Activated CD8-positive, alpha-beta memory T cell treated with anti-CD3 and anti-CD28 coated beads for 48 hours (primary cell): ENCODE measurements at places on chromosomes 2 and 18.

DNA sequence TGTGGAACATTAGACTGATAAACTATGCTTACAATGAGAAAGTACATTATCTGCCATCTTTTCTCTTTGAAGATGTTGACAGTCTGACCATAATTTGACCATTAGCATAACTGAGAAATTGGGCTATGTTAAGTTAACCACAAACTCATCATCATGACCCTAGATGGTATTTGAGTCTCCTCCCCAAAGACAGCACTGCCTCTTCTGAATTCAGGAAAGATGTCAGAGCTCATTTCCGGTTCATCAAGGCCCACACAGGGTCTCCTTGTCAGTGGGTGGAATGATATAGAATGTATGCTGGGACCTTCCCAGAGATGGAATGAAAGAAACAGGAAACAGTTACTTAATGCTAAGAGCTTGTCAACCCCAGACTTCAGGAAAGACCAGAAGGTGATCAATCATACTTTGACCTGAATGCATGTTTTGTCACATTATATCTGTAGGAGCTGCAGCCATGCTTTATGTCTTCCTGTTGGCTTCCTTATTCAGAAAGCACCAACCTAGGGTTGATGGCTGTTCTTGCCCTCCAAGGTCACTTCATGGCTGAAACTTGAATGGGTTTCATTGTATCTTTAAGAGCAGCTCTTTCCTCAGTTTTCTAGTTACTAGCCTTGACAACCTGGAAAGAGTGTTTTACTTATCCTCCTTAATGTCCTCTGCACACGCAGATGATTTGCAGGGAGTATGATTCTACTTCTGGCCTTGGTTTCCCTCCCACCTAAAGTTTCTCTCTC is 99.1 kb upstream of the NEUROD1 start:
- DNase-seq, result no peak

GRCh38 chr2:46163098-46163430 is 134.1 kb upstream of the EPAS1 start:
- DNase-seq, result no peak

GRCh38 chr18:74114116-74114515 is 33.5 kb downstream of the FBXO15 start:
- no peak for DNase-seq

DNA sequence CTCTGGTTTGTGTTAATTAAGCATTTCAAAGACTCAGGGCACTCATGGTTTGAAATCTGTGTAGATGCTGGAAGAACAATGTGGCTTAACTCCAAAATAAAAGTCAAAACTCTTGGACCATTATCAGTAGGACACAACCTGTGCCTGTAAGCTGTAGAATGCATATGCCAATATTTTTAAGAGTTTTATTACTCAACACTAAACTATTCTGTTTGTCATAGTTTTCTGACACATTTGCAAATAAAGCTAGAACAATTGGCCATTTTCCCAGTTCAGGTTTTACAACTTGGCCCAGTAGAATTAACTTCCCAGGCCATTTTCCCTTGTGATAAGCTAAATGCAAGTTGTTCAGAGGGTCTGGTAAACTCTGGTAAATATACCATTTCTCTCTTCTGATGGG is 713.1 kb downstream of the CBLN2 start:
- DNase-seq, result no peak

- no peak for DNase-seq
Measured at GRCh38 chr2:177245010-177245422, 19.5 kb downstream of the NFE2L2 start.

DNA sequence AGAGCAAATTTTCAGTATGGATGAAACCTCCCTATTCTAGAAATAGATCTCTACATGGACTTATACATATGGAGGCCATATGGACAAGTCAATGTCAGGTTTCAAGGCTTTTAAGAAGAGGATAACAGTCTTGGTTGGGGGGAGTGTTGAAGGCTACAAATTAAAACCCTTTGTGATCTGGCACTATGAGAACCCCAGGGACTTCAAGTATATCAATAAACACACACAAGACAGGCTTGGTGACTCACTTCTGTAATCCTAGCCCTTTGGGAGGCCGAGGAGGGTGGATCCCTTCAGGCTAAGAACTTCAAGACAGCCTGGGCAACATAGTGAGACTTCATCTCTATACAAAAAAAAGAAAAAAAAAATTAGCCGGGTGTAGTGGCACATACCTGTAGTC is 127.2 kb upstream of the SP5 start:
- no peak for DNase-seq
